ENCODE measurements at places on chromosomes 13 and 19. TPM values are rescaled to one million over a fixed set of nuclear protein-coding genes. Genes with fewer than 3 reads are reported as not detected.

PODNL1 gene
- total RNA-seq, result 0.71 TPM

CPB2 gene
- 0.15 TPM for total RNA-seq

PLVAP gene
- 0.47 TPM for total RNA-seq

TLE2 gene
- total RNA-seq, result 35.6 TPM

- DNase-seq, result no peak
These were observed 91.4 kb downstream of the IRS2 start for GRCh38 chr13:109694972-109695371.

- DNase-seq, result no peak
These were observed 53.0 kb downstream of the GGACT start for GRCh38 chr13:100535426-100536135.

- DNase-seq, result no peak
These were observed 26.4 kb upstream of the SLC7A1 start for GRCh38 chr13:29621841-29622240.

- DNase-seq, result no peak
These were observed 450 bp downstream of the NDUFA11 start for GRCh38 chr19:5903056-5903623.

DNA sequence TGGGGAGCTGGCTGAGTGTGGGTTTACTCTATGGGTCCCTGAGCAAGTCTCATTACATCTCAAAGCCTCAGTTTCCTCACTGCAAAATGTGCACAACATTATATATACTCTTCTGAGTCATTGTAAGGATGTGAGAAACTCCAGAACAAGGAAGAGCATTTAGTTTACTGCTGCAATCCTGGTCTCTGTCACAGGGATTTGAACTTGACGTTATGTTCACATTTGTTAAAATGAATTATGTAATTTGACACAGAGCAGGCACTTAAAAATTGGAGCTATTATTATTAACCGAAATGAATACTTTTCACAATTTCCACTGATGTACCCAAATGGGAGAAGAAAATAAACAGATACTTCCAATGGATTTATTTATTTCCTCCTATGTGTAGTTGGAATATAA lies 101.0 kb downstream of the STARD13 start:
- no peak for DNase-seq

DNA sequence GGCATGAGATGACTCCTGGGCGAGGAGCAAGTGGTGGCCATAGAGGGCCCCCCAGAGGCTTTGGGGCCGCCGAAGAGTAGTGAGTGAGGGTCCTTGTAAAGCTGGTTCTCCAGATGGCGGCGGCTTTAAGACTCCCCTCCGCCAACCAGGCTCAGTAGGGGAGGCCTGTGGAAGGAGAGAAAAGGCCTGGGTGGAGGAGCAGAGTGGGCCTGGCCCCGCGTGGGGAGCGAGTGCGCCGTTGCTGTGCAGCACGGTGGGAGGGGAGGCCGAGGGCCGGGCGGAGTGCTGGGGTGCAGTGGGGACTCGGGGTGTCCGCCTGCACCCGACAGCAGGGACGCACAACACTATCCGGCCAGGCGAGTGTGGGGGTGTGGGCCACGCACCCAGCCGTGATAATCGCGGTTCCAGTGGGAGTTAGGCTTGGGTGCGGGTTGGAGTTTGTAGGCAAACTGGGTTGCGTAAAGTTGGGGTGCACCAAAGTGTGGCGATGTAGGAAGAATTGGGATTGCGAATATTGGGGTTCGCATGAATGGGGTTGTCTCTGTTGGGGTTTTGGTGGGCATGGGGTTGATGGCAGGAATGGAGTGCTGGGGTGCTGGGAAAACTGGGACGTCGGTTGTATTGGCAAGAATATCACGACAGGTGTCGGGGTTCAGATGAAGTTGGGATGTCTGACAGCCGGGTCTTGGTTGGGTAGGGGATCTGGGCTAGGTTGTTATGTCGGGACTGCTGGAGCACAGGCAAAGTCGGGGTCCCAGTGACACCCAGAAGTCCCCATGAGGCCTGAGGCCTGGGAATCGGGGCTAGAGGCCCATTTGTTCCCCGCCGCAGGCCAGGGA lies 687 bp upstream of the CIRBP start:
- no peak for DNase-seq

- DNase-seq, result no peak
These were observed 178.8 kb upstream of the RFC3 start for GRCh38 chr13:33639158-33639557.

DNA sequence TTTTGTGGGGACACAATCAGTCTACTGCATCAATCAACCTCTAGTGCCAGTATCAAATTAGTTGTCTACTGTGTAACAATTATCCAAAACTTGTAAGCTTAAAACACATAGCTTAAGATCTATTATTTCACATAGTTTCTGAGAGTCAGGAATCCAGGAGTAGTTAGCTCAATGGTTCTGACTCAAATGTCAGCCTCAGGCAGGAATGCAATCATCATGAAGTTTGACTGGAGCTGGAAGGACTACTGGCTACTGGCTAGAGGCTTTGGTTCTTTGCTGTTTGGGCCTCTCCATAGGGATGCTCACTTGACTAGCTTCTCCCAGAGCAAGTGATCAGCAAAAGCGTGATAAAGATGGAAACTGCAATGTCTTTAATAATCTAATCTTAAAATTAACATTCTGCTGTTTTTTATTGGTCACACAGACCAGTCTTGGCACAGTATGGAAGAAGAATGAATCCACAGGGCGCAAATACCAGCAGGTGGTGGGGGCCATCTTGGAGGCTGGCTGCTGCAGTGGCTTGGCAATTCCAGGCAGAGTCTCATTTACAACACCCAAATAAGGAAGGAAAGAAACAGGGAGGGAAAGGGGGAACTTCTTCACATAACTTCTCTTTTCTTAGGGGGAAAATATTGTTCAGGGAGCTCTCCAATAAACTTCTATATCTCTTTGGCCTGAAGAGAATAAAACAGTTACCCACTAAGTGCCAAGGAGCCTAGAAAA lies 15.7 kb downstream of the CAB39L start:
- no peak for DNase-seq

- no peak for DNase-seq
These were observed 12.4 kb downstream of the ZIC2 start for GRCh38 chr13:99993660-99994637.
